ENCODE measurements at places on chromosomes 2 and 18.

DNA sequence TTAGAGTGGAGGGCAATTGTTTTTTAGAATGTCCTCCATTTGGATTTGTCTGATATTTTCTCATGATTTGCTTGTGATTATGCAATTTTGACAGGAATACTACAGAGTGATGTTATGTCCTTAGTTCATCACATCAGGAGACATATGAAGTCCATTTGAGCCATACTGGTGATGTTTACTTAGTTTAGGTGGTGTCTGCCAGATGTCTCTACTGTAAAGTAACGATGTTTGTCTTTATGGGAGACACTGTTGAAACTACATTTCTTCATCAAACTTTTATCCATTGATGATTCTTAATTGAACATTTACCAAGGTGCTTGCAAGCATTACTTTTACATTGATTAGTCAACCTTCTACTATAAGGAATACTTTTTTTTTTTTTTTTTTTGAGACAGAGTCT, 4.9 kb upstream of the SNORC start:
- no peak for DNase-seq

- DNase-seq, result no peak
Observed at GRCh38 chr18:35581898-35582641, 530 bp downstream of the GALNT1 start.

DNA sequence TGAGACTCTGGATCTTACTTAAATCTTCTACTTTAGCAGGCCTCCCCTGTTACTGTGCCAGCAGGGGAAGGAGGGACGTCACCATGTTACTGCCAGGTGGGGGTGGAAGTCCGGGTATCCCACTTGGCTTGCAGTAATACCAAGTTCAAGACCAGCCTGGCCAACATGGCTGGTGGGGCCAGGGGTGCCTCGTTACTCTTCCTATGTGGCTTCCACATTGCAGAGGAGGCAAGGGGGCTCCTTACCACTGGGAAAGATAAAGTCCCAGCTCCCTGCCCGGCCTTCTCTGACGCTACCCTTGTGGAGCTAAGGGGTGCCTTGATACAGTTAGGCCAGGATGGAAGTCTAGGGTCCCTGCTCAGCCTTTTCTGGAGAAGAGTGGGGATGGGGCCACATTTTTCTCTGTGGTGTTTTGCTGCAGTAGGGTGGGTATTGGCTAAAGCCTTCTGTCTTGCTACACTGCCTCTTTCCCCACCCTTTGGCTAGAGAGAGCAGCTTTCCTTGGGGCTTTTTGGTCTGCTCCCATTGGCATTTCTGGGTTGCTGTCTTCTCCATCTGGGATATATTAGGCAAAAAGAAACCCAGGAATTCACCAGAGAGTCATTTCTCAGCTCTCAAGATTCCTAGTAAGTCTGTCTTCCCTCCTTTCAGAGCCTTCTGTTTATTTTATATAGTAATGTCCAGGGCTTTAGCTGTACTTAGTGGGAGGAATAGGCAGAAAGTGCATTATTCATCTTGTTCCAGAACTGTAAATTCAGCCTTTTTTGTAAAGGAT, 21.9 kb downstream of the ELMOD3 start:
- DNase-seq, result no peak

DNA sequence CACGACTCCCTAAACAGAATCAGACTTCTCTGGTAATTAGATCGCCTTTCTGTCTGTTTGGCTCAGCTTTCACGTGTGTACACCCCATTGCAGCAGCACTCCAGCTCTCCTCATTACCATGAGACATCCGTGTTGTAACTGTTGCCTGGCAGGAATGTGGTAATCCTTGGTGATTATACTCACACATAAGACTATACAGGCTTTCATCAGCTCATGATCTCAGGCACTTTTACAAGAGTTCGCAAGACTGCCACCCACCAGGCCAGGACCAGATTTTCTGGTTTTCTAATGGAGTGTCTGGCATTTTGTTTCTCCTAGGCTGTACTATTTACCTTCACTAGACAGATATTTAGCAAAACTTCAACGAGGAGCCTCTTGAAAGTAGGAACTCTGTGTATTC, 50.2 kb downstream of the ACVR1 start:
- DNase-seq, result no peak

- DNase-seq, result no peak
Observed at GRCh38 chr18:74082742-74083556, 64.7 kb downstream of the FBXO15 start.

DNA sequence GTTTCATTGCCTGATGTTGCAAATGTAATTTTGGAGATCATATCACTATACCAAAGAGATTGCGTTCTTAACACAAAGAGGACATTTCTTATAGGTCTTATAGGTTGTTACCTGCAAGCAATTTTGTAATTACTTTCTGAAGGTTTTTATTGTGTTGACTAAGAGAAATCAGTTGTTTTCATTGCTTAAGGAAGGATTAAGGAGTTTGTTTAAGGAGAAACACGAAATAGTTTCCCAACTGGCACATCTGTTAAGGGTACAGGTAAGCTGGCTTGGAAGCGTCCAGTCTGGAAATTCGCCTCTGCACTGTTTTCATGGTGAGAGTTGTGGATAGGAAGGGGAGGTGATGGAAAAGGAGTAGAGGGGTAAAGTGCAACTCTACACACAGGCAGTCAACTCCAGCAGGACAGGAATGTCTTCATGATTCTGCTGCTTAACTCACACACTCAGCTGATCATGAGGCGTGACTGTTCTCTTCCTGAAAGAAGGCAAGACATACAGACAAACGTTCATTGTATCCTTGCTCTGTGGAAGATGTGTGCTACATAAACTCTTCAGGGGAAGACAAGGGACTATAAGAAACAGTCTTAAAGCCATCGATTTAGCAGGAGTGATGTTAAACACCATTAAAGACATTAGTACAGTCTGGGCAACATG, 61.4 kb upstream of the ACSL3 start:
- DNase-seq, result no peak

DNA sequence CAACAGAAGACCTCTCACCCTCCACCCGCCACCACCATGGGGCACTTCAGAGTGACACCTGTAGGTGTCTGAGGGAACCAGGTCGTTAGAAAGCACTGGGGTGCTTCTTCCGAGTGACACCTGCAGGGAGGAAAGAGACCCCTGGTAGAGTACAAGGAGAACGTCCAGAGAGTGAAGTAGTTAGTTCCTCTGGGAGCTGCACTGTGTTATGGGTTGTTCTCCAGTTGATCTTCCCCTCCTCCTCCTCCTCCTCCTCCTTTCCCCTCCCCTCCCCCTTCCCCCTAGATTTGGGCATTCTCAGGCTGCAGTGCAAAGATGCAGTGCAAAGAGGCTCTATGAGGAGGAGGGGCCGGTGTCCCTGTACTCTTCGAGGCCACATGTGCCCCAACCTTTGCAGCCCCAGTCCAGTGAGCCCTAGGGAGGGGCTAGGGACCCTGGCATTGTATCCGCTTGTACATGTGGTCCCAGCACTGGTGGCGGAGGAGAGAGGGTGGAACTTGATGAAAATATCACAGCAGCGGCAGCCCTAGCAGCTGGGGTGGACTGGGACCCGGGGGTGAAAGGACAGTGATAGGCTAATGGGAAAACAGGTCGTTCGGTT, 850 bp downstream of the DNAJB2 start:
- DNase-seq, result no peak

- DNase-seq, result no peak
Observed at GRCh38 chr2:147015591-147015990, 829.2 kb upstream of the ACVR2A start.

GRCh38 chr18:5419601-5420000, 124.1 kb upstream of the ZBTB14 start:
- DNase-seq, result no peak

DNA sequence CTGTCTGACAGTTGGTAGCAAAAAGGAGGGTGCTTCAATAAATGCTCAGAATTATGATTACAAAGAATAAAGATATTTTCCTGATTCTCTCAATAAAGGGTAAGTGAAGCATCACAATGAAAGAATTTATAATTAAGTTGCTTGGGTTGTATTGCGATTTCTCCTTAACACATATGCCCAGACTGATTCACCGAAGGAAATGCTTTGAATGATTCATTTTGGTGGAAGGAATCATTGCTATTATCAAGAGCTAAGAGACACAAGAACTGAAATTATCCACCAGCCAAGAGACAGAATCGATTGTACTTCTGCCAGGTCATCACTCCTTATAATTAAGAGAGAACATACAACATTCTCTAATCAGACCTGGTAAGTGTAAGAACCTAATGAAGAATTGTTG, 301.4 kb downstream of the NR4A2 start:
- DNase-seq, result no peak

DNA sequence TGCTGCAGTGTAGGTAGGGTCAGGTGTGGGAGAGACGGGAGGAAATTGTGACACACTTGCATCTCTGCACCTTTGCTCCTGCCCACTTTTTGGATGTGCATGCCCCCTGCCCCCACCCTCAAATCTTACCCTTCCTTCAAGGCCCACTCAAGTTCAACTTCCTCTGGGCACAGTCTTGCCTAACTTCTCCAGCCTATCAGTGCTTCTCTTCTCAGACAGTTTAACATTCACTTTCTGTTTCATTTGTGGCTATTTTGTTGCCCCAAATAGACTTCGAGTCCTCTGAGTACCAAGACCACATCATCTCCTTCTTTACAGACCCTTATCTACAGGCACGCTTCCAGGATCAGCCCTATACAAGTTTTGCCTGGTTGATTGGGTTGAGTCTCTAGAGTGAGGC, 2.7 kb downstream of the ST8SIA5 start:
- DNase-seq, result no peak

- no peak for DNase-seq
Observed at GRCh38 chr2:7523481-7524120, 606.4 kb downstream of the RNF144A start.

GRCh38 chr2:132943829-132944228, 273.8 kb upstream of the LYPD1 start:
- DNase-seq, result no peak

DNA sequence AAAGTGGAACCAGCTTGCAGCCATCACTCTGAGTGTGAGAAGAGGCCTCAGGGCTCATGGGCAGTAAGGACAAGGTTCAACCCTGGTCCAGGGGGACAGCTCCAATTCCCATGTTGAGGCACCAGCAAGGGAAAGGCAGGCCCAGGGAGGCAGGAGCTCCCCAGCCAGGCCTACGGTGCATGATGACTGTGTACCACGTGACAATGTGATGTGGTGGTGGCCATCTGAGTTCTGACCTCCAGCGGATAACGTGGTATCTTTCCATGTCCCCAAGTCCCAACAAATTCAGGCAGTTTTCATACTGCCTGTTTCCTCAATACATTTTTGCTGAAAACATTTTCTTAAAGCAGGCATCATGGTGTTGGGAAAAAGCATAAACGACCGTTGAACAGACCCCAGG, 36.1 kb upstream of the COL6A3 start:
- no peak for DNase-seq

DNA sequence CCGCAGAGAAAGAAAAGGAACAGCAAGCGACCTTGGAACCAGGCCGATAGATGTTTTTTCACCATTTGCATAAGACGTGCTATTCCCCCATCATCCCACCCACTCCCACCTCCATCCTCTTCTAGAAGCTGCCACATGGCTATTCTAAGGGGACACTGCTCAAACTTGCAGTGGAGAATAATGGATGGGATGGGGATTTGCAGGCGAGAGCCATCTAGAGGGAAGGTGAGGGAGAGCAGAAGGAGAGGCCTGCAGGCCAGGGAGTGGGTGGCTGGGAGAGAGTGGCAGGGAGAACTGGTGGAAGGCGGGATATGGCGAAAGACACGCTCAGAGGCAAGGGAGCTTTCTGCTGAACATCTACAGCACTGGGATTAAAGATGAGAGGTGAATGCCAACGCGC, 84.9 kb downstream of the MAPK4 start:
- DNase-seq, result no peak

- no peak for DNase-seq
Observed at GRCh38 chr2:18959952-18960717, 370.8 kb upstream of the NT5C1B start.

- no peak for DNase-seq
Observed at GRCh38 chr2:228771774-228772173, 499.3 kb downstream of the PID1 start.

DNA sequence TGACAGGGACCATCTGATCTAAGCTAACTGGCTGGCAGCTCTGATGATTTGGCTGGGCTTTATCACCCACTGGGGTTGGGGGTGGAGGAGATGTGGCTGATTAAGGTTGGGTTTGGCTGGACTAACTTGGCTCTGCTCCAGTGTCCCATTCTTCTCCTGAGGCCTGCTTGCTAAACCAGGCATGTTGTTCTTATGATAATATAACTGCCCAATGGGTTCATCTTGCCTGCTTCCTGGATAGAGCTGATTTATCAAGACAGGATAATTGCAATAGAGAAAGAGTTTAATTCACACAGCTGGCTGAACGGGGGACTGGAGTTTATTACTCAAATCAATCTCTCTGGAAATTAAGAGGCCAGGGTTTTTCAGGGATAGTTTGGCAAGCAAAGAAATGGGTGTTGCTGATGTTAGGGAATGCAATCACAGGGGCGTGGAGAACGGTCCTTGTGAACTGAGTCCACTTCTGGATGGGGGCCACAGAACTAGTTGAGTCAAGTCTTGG, 150.4 kb downstream of the PTH2R start:
- DNase-seq, result no peak

Measured in NCI-H2107 (cell line).